ENCODE measurements at places on chromosomes 1 and 21.

GRCh38 chr1:25037174-25038074, 107.3 kb upstream of the RUNX3 start:
- no peak for DNase-seq

- no peak for DNase-seq
Measured at GRCh38 chr1:117089996-117090395, 29.9 kb downstream of the TTF2 start.

GRCh38 chr1:156342166-156342955, 4.0 kb downstream of the TSACC start:
- no peak for DNase-seq

- no peak for DNase-seq
Measured at GRCh38 chr1:154115180-154115579, 39.7 kb downstream of the NUP210L start.
